ENCODE measurements at places on chromosomes 3 and 15. TPM values are rescaled to one million over a fixed set of nuclear protein-coding genes. Genes with fewer than 3 reads are reported as not detected.

- no peak for DNase-seq
- H3K4me1 ChIP-seq, result no peaks in the 10 kb centered on the region
- H3K4me3 ChIP-seq, result no peak overlapping the region
- no peaks in the 10 kb centered on the region for H3K36me3 ChIP-seq
Observed at GRCh38 chr3:128337305-128337704, 129.4 kb downstream of the DNAJB8 start.

- DNase-seq, result no peak
- H3K27me3 ChIP-seq, result peaks cover 17% of the 10 kb centered on the region
- H3K4me3 ChIP-seq, result no peak overlapping the region
- no peaks in the 10 kb centered on the region for H3K36me3 ChIP-seq
Observed at GRCh38 chr3:188948281-188948996, 223.3 kb upstream of the TPRG1 start.

DNA sequence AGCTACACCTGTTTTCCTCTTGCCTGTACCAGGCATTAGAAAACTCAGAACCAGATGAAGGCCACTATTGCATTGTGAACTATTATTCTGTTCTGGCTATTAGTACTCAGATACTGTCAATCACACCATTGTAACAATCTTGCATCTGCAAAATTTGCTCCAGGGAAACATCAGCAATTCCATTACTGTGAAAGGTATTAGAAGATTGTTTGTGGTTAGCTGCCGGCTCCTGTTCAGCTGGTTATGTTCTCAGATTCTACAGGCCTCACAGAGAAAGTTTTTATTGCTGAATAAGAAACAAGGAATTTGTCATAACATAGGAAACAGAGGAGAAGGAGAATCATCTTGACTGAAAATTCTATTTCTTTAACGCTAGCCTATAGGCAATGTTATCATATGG, 179.9 kb downstream of the PLOD2 start:
- no peaks in the 10 kb centered on the region for H3K4me1 ChIP-seq
- DNase-seq, result no peak
- no peaks in the 10 kb centered on the region for H3K36me3 ChIP-seq

DNA sequence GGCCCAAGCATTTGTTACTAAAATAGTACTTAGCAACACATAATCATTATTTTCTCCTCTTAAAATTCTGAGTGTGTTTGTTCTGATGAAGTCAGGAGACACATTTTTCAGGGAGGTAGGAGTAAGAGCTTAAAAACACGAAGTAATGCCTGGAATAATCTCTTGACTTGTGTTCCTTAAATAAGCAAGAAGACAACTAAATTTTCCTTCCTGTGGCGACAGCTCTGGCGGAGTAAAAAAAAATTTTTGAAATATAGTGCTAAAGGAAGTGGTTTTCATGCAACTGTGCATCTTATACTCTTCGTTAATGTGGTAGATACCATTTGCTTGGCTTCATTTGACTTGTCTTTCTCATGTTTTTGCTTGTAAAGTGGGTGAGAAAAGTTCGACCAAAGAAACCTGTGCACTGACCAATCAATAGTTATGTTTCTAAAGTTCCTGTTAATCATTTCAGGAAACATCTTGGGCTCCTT, 11.1 kb upstream of the MBNL1 start:
- peaks cover 47% of the 10 kb centered on the region for H3K36me3 ChIP-seq
- peak overlapping the region; percentile 58 for H3K4me3 ChIP-seq
- no peaks in the 10 kb centered on the region for H3K27me3 ChIP-seq
- H3K4me1 ChIP-seq, result peaks cover 84% of the 10 kb centered on the region

GRCh38 chr3:36919439-36920160, 25.3 kb downstream of the TRANK1 start:
- H3K27ac ChIP-seq, result no peak overlapping the region
- DNase-seq, result no peak
- no peak overlapping the region for H3K4me3 ChIP-seq

DNA sequence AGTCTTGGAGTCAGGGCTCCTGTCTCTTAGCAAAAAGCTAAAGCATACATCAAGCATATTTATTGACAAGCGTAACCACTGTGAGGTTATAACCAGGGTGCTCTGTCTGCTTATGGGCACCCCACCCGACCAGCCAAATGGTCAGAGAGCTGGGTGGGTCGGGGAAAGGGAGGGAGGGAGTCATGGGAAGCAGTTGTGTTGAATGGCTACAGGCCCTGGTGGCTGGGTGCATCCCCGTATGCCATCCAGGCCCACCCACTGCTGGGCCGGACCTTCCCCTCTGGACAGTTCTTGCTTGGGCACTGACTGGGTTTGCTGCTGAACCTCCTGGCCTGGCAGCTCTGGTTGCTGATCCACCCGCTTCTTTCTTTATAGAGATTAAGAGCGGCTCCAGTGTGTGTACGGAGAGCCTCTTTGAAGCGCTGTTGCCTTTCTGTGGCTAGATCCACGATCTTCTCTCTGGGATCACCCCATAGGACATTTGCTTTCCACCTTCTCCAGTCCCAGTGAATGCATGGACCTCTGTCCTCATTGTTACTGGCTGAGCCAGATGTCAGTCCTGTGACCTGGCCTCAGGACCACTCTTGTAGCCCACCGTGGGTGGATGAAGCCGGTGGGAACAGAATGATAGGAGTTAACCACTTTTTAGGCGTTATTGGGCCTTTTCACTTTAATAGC, 59.6 kb downstream of the SMAD3 start:
- H3K4me3 ChIP-seq, result no peak overlapping the region
- peaks cover 91% of the 10 kb centered on the region for H3K4me1 ChIP-seq
- H3K27me3 ChIP-seq, result no peaks in the 10 kb centered on the region

DNA sequence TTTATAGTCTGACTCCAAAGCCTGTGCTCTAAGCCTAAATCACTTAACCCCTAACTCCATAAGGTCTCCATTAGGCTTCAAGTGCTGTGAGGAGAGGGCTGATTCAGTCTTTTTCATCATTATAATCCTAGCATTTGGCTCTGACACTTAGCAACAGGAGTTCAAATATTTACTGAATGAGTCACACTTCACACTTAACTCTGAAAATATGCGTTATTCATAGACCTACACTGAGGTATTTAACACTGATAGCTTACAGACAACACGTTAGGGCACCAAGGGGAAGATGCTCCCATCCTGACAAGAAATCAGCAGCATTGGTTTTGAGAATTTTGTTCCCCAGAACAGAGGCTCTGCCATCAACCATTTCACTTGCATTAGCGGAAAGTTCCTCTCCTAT, 53.5 kb downstream of the MSL2 start:
- DNase-seq, result no peak
- peaks cover 6% of the 10 kb centered on the region for H3K4me1 ChIP-seq
- H3K4me3 ChIP-seq, result no peak overlapping the region
- peaks cover 8% of the 10 kb centered on the region for H3K36me3 ChIP-seq
- no peak overlapping the region for H3K27ac ChIP-seq

- DNase-seq, result no peak
- H3K27me3 ChIP-seq, result peaks cover 2% of the 10 kb centered on the region
- H3K4me1 ChIP-seq, result no peaks in the 10 kb centered on the region
- no peak overlapping the region for H3K4me3 ChIP-seq
Observed at GRCh38 chr15:96047255-96047931, 283.1 kb upstream of the NR2F2 start.

- peaks cover 3% of the 10 kb centered on the region for H3K36me3 ChIP-seq
- DNase-seq, result no peak
- peaks cover 28% of the 10 kb centered on the region for H3K4me1 ChIP-seq
- H3K27ac ChIP-seq, result no peak overlapping the region
Observed at GRCh38 chr3:49349348-49350114, 8.6 kb downstream of the GPX1 start.

DNA sequence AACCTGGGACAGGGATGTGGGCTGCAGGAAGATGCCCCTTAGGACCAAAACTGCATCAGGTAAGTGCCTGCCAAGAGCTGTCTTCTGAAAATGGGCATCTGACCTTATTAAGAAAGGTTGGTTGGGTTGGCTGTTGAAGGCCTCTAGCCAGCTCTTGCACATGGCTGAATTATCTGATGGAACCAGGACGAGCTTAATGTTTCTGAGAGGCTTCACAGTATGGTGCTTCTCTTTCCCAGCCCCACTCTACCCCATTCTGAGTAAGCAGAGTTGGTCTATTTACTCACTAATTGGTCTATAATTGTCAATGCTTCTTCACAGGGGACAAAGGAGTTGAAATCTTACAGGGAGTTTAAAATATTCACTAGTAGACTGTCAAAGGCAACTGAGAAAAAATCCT, 48.4 kb downstream of the DTWD1 start:
- H3K4me1 ChIP-seq, result no peaks in the 10 kb centered on the region
- H3K36me3 ChIP-seq, result no peaks in the 10 kb centered on the region
- H3K27me3 ChIP-seq, result peaks cover 10% of the 10 kb centered on the region
- H3K27ac ChIP-seq, result no peak overlapping the region
- no peak for DNase-seq

GRCh38 chr15:78032671-78033070, 44.8 kb downstream of the TBC1D2B start:
- no peak for DNase-seq
- H3K4me3 ChIP-seq, result no peak overlapping the region

Gene RAB6B
- total RNA-seq, result 3.3 TPM

Gene CHL1
- not detected for total RNA-seq
